ENCODE measurements at places on chromosomes 7 and 10. TPM values are rescaled to one million over a fixed set of nuclear protein-coding genes. Genes with fewer than 3 reads are reported as not detected.

Gene TLX1
- not detected for total RNA-seq

Gene ENTPD1
- 0.21 TPM for total RNA-seq

Gene SPDYE8
- total RNA-seq, result not detected

Gene PTPN20
- total RNA-seq, result not detected

Gene CROT
- total RNA-seq, result 38.8 TPM

Gene ASB4
- total RNA-seq, result not detected

Gene CCDC136
- total RNA-seq, result 5.0 TPM

Gene RPEL1
- 0.21 TPM for total RNA-seq

Gene ARHGAP22
- total RNA-seq, result 42.8 TPM

Gene NOS3
- total RNA-seq, result not detected

Gene TMEM184A
- 2.8 TPM for total RNA-seq

Gene NSMCE4A
- total RNA-seq, result 24.4 TPM

Gene GBX1
- not detected for total RNA-seq

Gene PIK3AP1
- 2.0 TPM for total RNA-seq

GRCh38 chr10:52609626-52610240 is 162.9 kb downstream of the MBL2 start:
- DNase-seq, result peak; percentile 36

DNA sequence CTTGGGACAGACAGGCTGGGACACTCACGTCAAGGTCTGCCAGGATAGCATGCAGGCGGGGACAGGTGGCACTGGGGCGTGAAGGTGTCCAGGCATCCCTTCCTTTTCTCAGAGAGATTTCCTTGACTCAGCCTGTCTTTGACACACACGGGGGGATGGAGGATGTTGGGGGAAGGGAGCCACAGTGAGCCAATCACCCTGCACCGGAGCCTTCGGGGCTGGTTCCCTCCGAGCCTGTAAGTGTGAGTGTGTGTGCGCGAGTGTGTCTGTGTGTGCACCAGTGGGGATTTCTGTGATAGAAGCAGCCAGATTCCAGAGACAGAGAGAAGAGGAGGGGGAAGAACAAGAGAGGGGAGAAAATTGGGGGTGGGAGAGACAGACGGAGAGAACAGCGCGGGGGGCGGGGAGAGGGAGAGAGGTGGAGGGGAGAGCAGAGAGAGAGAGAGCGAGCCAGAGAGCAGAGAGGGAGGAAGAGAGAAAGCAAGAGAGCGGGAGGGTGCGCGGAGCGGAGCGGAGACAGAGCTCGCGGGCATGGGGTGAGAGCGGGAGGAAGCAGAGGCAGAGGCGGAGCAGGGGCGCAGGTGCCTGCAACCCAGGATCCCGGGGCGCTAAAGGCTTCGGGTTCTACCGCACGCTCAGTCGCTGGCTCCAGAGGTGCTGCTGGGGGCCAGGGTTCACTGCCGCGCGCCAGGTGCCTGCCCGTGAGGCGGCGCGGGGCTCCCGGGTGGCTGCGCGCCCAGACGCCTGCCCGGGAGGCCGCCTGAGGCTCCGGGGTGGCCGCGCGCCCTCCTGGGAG is 466 bp upstream of the GPR26 start:
- no peak for DNase-seq

GRCh38 chr10:51092402-51092801 is 18.1 kb downstream of the PRKG1 start:
- peak; percentile 27 for DNase-seq

DNA sequence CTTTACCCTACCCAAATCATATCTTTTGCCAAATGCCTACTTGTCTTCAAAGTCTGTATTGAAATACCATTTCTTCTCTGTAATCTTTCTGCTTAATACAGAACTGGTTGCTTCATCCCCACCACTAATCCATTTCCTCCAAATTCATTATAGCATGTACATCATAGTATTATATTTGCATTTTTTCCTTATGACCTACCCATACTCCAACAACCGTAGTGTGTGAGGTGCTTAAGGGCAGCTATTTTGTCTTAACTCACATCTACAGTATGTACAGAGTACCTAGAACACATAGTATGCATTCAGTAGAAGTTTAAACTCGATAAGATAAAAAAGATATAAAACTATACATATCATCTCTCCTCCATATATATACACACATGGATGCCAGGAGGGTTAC is 23.7 kb downstream of the ACSL5 start:
- DNase-seq, result no peak

- no peak for DNase-seq
Observed at GRCh38 chr7:157881048-157881771, 544.4 kb downstream of the DNAJB6 start.

DNA sequence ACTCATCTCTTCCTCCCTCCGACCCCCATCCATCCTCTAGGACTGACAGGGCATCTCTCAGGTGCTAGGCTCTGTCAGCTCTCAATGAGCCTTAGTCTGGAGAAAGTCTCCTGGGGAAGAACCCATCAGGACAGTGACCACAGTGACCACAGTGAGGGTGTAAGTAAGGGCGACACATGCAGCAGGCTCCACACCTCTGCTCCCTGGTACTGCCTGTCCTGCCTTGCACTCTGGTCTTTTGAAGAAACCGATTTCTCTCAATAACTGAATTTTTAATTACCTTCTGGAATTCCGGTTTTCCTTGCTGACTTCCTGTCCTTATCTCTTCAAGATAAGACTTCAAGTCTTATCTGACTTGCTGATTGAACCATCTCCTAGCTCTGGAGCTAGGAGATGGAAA is 190.2 kb downstream of the ACTR3B start:
- DNase-seq, result no peak

DNA sequence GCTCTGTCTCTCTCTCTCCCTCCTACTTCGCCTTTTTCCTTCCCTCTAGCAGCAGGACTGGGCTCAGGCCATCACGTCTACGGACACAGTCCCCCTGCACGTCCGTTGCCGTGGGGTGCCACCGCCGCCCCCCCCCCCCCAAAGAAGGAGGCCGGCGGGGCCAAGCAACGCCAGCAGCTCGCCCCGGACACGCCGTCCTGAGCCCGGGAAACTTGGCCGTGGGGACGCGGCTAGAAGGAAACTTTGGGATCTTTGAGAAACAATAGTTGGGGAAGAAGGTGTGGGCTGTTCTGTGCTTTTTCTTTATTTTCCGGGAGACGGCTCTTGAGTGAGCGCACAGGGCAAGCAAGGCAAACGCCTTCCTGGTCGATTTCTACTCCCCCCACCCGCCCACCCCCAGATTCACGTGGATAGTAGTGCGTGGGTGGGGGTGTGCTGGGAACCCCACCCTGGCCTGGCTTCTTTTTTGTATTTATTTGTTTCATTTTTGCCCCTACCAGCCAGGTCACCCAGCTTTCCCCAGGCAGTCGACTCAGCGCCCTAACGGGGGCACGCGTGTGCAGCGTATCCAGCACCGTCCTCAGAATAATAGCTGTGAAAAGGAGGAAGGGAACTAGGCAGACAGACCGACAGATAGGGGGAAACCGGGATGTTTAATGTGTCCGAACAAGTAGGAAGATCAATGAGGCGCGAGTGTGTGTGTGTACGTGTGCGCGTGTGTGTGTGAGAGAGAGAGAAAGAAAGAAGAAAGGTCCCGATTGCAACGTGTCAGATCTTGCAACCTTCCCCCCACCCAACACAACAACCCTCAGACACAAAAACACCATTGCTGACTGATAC is 1.4 kb downstream of the MXI1 start:
- peak; percentile 57 for DNase-seq

DNA sequence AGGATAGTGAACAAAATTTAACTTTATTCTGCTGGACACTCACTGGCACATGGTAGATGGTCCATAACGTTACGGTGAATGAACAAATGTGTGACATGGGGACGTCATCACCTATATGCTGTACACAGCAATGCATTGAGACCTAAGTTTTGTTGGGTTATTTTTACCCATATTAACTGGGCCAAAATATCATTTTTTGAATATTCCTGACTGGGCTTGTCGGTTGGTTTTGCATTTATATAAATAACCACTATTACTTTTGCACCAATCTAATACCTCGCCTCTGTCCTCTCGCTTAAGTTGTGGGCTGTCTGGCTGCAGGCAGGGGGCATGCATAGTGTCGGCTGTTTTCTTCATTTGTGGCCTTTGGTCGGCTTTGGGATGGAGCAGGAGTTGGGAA is 161.7 kb downstream of the USP6NL start:
- no peak for DNase-seq

DNA sequence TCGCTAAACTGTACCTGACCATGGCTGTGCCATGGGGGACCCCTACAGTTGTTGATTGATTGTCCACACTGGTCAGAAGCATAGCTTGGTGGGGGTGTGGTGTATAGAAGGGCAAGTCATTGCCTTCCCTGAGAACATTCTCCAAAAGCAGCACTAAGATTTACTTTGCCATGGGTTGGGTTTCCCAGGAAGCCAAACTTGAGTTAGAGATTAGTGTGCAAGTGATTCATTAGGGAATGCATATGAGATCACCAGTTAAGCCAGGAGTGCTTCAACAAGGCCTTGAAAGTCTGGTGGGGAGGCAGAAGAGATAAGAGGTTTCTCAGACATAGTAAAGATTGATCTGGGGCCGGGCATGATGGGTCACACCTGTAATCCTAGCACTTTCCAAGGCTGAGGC is 21.4 kb upstream of the TPST1 start:
- peak; percentile 58 for DNase-seq

- peak; percentile 13 for DNase-seq
Observed at GRCh38 chr10:104077247-104077646, 8.4 kb downstream of the COL17A1 start.

DNA sequence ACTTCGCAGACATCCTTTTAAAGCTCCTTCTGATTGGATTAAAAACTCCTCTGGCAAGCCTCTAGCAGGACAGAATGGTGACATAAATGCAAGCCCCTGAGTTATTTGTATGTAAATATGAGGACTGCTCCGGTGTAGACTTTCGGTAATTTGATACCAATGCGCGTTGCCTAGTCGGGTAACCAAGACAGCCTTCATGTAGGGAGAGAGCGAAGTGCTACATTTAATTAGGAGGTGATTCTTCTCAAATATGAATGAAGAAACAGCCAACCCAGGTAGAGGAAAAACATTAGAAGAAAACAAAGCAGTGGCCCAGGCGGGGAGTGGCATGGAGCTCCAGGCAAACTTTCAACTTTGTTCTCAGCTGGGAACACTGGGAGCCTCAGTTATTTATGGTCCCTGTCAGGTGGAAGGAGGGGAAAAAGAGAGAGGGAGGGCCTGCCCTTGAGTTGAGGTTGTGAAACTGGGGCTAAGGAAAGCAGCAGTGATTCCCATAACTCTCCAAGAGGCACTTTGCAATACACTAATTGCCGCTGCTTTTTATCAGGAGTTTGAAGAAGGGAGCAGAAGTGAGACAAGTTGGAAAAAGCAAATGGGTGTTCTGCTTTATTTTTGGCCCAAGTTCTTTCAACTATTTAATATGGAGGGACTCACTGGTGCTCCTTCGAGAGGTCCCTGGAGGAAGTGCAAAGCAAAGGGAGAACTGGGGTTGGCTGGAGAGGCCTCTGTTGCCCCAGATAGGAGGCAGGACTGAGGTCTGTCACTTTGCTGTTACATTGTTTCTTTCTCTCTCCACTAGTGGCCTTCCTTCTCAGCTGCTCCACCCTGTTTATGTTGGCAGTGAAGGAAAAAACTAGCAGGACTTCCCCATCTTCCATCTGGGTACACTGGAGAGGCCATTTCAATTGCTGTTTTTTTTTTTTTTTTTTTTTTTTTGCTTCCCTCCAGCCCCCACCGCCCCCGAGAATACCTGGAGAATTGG is 234.6 kb upstream of the CCDC6 start:
- no peak for DNase-seq

GRCh38 chr7:8176370-8177081 is 85.4 kb downstream of the ICA1 start:
- DNase-seq, result peak; percentile 54

GRCh38 chr10:69412232-69412790 is 4.4 kb downstream of the TACR2 start:
- DNase-seq, result no peak

DNA sequence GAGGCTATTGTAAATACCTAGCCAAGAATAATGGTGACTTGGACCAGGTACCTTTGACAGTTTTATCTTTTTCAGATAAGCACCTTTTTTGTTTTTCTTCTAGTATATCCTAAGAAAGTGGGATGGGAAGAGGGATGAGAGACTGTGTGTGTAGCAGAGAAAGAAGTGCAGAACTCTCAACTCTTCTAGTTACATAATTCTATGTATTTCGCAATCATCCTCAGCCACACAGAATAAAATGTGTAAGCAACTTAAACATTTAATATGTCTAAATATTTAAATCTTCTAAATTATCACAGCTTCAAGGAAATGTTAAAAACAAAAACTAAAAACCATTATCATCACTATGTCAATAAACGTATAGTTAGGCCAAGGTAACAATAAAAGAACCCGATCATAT is 42.6 kb upstream of the GSAP start:
- DNase-seq, result no peak

DNA sequence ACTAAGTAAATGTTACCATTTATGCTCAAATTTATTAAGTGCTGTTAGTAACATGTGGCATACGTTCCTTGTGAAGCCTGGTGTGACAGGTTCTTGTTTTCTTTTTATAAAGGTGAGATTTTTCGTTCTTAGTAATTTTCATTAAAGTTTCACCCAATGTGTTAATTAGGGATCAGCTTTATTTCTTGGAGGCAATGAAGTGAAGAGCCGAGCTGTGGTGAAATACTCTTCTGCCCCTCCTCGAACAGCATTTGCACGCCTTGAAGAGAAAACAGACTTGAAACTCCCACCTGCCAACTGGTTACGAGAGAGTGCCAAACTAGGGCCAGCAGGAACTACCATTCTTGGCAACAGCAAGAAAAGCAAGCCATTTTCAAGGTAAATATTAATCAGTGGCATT is 1.5 kb downstream of the EDRF1 start:
- no peak for DNase-seq

GRCh38 chr10:86287110-86287793 is 79.3 kb downstream of the GRID1 start:
- no peak for DNase-seq

GRCh38 chr7:108455998-108456677 is at the start of gene NRCAM:
TSS of gene NRCAM (minus strand) at chr7:108456436. CDS start at chr7:108240064, 216,372 bp downstream.
- DNase-seq, result peak; percentile 73

DNA sequence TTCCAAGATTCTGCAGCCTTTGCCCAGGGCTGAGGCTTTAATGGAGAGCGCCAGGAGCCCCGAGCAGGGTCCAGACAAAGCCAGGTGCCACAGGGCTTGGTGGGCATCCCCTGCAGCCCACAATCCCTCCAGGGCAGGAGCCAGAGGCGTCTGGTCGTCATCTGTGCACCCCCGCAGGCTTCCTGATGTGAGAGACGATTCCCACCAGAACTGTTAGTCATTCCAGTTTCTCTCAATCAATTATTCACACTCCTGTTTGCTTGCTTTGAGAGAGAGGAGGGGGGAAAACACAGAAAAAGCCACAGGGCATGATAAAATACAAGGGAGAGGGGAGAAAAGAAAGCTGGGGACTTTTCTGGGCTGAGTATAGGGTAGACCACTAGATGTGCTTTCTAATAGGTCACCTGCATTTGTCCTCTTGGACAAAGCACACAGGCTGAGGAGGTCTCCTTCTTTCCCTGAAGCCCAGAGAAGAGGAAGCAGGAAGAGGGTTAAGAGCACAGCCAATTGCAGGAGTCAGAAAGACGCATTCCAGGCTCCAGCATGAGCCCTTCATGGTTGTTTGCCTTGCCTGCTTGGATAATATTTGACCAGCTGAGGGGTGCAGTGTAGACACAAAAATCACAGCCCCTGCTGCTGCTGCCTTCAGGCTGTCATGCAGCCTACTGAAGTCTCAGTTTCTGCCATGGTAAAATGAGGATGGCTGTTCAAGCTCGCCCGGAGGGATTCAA is 194.4 kb downstream of the PLXNA4 start:
- no peak for DNase-seq

- no peak for DNase-seq
Observed at GRCh38 chr7:143259765-143260164, 3.5 kb upstream of the GSTK1 start.

GRCh38 chr10:97822261-97822687 is 27.4 kb upstream of the GOLGA7B start:
- DNase-seq, result peak; percentile 51
